Colonic mucosa (tissue), 4 donors: ENCODE measurements at places on chromosomes 2 and 18.

- DNase-seq = no peak
Observed at GRCh38 chr2:147231607-147232006, 613.2 kb upstream of the ACVR2A start.

GRCh38 chr2:222521099-222521498 is 96.8 kb downstream of the SGPP2 start:
- DNase-seq = no peak

DNA sequence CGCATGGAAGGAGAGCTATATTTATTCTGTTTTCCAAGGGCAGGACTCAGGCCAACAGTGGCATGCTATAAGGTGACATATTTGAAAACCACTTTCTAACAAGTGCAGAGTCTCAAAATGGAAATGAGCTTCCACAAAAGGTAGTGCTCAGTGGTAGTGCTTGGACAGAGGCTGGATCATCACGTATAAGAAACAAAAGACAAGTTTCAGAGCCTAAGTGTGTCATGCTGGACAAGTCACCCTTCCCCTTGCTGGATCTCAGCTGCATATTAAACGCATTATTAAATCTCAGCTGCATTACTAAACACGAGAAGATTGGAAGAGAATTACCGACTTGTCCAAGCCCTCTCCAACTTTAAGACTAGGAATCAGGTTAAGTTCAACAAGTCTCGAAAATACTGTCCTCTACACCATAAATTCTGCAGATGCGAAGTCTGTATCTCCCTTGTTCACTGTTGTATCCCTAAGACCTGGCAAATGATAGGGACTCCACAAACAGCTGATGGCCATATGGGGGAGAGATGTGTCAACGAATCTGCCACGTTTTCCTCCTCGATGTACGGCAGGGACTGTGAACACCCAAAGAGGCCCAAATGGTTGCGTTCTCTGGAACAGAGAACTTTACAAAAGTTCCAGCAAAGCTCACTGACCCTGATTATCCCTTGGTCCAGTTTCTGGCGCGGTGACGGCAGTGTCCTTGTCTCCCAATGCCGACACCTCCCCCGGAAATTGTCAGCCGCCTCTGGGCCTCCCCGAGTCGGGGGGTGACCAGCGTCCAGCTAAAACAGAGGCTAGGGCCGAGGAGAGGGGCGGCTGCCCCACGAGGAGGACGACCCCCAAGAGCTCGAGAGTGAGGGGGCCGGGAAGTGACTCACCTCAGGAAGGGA is 611 bp downstream of the NOL10 start:
- peak; percentile 45 for DNase-seq

DNA sequence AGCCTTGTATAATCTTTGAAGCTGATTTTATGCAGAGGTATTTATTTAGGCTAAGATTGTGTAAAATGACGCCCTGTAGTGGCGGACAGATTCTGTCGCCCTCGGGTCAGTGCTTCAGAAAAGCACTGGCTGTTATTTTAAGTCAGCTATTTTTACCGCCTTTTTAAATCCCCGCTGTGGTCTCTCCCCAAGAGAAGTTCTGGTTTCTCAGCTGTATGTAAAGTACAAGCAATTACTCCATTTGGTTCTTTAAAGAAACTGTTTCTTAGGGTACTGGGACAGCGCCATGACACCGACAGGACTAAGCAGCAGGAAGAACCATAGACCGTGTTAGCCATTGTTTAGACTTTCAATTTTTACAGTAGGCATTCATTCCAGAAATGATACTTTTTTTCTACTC is 65.0 kb downstream of the UGGT1 start:
- DNase-seq = no peak

DNA sequence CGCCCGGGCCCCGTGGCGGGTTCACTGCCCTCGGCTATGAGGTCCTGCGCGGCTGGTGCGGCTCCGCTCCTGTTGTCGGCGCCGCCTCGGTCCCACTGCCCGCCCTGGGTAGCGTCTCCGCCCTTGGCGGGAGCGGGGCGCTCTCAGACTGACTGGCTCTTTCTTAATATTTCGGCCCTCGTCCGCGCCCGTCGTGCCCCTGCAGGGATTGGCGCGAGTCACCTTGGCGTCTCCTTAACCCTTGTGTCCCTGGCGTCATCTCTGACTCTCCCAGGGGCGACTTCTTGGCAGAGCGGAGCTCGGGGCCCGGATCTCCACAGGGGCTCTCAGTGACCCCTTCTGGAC is 1.3 kb downstream of the PTMA start:
- peak; percentile 55 for DNase-seq

DNA sequence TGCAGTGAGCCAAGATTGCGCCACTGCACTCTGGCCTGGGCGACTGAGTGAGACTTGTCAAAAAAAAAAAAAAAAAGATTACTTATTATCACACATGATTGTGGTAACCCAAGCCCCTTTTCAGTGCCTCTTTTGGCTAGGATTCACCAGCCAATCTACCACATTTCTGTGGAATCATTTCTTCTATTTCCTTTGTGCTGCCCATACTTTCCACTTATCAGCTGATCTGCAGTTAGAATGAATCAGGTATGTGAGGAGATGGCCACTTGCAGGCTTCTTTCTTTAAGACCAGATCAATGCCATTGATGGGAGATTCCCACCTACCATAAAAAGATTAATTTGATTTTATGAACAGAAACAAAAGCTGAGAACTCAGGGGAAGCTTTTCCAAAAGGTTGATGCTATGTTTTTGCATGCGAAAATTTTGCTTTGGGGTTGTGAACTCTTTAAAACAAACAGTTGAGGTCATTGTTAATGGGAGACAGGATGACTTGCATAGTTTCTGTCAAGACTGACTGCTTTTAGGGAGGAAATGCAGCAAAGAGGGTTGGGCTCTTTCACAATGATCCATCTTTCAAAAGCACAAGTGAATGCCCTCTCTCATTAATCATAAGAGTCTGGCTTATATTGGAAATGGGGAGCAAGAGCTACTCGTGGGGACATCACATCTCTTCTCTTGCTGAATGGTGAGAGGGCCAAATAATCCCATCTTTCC is 66.9 kb upstream of the CYP26B1 start:
- no peak for DNase-seq

DNA sequence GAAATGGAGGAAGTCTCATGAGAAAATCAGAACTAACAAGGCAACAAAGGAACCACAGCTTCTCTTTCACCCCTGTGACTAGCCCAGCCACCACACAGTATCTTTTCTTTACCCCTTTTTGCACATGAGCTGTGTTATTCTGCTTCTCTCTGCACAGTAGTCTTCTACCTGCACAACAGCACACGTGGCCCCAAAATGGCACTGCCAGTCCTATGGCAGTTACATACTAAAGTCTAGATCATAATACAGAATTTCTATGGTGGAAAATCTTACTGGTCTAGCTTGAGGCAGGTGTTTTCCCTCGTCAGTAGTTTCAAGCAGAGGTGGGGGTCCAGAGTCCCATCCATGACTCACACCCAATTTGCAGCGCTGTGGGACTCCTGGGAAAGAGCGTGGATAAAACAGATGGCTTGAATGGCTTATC is 177.7 kb downstream of the DIS3L2 start:
- DNase-seq = no peak

DNA sequence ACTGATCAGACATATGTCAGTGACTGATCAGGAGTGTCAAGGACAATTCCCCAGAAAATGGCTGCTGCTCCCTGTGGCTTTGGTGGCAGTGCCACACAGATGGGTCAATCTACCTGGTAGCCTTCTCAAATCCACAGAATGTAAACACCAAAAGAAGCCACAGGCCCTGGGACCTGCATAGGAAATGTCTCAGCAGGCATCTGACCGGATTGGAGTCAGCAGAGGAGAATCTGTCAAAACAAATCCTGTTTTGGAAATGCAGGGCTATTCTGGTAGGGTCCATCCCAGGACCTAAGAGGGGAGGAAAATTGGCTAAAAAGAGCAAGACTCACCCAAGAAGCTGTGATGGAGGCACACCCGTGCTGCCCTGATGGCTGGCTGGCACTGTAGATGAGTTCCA is 189.7 kb downstream of the TMEM247 start:
- no peak for DNase-seq

- DNase-seq = peak; percentile 75
Observed at GRCh38 chr18:23143016-23143814, 7.9 kb downstream of the CABLES1 start.

DNA sequence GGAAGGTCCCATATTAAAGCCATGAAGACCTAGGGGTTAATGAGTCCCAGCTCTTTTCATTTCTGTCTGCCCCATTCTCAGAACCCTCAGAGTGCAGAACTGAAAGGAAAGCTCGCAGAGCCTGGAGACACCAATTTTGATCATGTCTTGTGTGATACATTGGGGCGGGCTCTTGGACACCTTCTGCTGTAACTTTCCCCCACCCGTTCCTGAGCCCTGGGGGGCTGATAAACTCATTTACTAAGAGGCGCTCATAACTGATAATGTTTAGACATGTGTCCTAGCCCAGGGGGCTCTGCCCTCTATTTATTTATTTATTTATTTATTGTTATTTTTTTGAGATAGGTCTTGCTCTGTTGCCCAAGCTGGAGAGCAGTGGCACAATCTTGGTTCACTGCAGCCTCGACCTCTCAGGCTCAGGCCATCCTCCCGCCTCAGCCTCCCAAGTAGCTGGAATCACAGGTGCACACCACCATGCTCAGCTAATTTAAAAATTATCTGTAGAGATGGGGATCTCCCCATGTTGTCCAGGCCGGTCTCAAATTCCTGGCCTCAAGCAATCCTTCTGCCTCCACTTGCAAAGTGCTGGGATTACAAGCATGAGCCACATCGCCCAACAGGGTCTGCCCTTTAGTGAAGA is 72.4 kb upstream of the HAAO start:
- no peak for DNase-seq
